ENCODE measurements at places on chromosomes 3 and 15. TPM values are rescaled to one million over a fixed set of nuclear protein-coding genes. Genes with fewer than 3 reads are reported as not detected.

DNA sequence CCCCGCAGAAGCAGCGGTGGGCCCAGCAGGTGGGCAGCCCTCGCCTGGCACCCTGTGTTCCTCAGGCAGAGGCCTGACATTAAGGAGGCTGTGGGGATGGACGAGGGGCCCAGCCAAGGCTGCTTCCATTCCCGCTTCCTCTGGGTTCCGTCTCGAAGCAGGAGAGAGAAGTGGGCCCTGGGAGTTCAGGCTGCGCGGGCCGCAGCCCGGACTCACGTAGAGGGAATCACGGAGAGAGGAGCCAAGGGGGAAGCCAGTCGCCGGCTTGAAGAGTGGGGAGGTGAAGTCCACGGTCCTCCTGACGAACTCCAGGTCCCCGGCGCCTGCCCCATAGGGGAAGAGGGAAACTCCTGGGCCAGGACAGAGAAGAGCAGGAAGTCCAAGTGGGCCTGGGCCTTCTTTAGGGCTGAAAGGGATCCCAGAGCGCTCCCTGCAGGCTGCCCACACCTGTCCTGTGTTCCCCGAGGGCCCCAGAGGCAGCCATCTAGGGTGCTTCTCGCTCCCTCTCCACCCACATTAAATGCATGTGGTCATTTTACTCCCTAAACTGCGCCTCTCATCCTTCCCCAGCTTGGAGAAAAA, 37.7 kb downstream of the MUC4 start:
- DNase-seq: no peak

- DNase-seq: no peak
These were observed 29.1 kb upstream of the ELP6 start for GRCh38 chr3:47542471-47543173.

GRCh38 chr3:194029846-194030245, 106.1 kb upstream of the HES1 start:
- no peak for DNase-seq

DNA sequence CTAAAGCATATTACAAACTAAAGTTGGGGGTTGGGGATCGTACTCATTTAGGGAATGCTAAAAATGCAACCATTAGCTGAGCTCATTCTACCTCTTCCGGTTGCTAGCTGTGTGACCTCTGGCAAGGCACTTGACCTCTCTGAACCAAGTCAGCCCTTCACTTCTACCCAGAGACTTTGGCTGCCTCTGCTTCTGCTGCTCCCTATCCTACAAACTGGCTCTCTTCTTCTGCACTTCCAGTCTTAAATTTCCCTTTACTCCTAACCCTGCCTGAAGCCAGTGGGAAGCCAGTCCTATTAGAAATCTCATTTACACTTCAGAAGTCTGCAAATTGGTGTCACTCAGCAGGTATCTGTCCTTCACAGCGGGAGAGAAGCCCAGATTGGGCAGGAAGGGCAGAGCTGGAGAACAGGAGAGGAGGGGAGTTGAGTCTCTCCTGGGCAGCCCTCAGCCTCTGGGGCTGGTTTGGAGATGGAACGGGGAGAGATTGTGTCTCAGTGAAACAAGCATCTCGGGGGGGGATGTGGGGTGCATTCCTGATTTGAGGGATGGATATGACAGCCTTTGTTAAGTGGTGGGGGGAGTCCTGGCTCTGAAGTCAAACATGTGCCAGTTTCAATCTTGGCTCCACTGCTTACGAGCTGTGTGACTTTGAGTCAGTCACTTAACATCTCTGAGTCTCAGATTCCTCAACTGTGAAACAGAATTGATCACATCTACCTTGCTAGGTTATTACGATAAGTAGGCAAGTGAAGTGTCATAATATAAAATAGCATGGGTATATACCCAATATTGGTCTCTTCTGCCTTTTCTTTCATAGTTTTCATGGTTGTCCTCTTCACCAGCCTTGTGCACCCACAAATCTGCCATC, 7.8 kb upstream of the AEN start:
- no peak for DNase-seq

The GPR176 gene
- 10.3 TPM for total RNA-seq

Data from skin of body (tissue), 3 donors.